ENCODE measurements at places on chromosomes 4 and X. TPM values are rescaled to one million over a fixed set of nuclear protein-coding genes. Genes with fewer than 3 reads are reported as not detected.
A peak's percentile ranks its signal among the peaks of the same experiment; 100 is the strongest.

- peak; percentile 61 for DNase-seq
Measured at GRCh38 chr4:77073106-77073809, 2.5 kb downstream of the CCNI start.

DNA sequence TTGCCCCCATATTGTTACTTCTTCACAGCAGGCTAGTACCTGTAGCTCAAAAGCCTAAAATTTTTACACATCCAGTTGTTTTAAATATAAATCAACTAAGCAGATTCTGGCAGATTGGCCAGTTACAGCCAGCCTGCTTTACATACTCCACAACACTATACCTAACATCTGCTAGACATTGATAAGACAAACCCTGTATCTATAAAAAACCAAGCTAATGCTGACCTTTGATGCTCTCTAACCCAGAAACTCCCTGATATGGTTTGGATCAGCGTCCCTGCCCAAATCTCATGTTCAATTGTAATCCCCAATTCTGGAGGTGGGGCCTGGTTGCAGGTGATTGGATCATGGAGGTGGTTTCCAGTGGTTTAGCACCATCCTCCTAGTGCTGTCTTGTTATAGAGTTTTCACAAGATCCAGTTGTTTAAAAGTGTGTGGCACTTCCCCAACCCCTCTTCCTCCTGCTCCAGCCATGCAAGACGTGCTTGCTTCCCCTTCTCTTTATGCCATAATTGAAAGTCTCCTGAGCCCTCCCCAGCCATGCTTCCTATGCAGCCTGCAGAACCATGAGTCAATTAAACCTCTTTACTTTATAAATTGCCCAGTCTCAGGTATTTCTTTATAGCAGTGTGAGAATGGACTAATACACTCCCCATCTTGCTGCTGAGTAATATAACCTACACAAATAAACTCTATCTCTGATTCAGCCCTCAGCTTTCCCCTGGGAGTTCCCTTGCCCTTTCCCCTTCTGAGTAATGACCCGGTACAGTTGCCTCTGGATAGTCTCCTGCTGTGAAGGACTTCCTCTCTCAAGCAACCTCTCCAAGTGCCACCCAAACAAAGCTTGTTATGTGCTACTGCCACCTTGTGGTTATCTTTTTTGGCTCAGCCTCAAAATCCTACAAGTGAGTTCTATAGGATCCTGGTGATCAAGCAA lies 39.6 kb downstream of the ZCCHC13 start:
- peak; percentile 91 for DNase-seq

DNA sequence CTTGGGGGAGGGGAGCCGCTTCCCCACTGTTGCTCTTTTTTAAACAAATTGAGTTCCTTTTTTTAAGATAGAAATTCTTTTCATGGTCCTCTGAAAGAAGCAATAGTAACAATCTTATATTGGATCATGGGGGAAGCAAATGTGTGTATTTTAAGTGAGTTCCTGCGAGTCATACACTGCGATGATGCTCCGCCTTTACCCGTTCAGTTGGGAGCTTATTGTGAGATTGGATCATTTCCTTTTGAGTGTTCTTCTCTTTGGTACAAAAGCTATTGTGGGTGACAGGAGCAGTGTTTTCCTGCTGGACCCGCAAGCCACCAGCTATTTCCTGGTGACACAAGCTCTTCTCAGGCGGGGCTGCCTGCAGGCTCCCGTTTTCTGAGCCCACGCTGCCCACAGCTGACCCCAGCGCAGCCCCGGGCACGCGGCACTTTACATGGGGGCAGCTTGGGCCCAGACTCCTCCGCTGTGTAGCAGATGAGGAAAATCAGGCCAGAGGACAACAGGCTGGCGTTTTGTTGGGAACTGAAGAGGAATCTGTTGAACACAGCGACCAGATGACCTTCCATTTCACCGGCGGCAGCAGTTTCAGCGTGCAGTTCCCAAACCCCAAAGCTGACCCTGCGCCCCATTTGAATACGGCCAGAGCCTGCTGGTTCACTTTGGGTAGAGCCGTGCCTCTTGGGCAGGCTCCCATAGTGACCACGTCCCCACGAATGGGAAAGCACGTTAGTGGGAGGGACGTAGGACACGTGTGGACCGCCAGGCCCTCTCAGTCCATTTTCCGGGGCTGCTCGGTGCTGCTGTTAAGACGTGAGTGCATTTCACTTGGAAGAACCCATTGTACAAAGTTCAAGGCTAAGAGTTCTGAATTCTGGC lies 12.2 kb downstream of the TADA2B start:
- DNase-seq: no peak

DNA sequence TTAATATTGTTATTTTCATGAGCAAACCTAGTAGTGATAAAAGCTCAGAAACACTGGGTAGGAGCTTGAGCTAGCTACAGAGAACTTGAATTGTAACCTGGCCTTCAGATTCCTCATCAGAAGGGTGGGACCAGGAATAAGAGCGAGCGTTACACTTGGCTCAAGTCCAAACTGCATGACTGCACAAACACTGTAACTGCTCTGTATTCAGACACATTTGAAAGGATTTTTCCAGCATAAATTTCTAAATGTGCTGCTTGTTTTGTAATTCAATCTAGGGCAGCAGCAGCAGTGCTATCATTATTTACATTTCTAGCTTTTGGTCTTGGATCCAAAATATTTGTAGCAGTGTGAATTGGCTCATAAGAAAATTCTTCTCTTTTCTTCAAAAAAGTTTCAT lies 133.0 kb upstream of the TMLHE start:
- DNase-seq: peak; percentile 7

DNA sequence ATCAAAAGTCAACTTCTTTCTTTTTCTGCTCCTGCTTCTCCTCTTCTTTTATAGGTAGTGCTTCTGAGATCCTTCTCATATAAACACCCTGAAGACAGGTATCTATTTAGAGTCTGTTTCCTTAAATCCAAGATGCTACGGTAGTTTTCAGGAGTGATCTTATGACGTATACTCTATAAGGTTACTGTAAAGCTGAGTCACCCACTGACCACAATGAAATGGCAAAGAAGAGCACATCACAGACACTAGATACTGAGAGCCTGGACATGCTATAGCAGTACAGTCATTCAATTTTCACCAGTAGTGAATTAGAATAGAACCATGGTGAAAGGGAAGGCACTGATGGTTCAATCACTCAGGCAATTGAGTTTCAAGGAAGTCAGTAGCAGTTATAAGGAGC lies 412.5 kb downstream of the ADAM29 start:
- peak; percentile 32 for DNase-seq

DNA sequence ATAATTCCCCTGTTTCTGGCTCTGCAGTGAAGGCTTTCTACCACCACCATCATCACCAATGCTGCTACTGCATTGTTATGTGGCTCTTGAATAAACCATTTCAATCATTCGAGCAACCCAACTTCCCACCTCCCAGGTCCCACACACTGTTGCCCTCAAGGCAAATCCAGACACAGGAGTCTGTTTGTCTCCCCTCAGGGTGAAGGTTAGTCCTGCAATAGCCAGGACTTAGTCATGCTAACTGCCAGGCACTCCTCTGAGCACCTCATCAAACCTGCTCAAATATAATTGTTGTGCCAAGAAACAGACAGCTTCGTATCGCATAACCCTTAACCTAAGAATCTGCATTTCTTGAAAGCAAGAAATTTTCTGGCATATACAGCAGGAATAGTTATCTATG lies 213.2 kb downstream of the KDR start:
- DNase-seq: no peak

- DNase-seq: no peak
Measured at GRCh38 chrX:16458208-16458607, 191.8 kb upstream of the S100G start.

- no peak for DNase-seq
Measured at GRCh38 chrX:39267176-39267575, 465.9 kb downstream of the MID1IP1 start.

GRCh38 chr4:111984169-111984819 lies 161.0 kb upstream of the FAM241A start:
- no peak for DNase-seq

DNA sequence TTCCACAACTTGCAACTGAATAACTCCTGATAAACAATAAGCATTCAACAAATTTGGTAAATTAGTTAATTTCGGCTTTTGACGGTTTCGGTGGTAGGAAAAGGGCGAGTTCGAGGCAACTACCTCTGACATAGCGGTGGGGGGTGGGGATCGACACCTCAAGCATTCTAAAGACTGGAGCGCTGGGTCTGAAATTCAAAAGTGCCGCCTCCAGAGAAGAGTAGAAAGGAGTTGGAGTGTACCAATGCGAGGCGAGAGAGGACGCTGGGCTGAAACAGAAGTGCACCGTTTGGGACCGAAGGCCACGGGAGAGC lies 725 bp downstream of the SMC1A start:
- no peak for DNase-seq

DNA sequence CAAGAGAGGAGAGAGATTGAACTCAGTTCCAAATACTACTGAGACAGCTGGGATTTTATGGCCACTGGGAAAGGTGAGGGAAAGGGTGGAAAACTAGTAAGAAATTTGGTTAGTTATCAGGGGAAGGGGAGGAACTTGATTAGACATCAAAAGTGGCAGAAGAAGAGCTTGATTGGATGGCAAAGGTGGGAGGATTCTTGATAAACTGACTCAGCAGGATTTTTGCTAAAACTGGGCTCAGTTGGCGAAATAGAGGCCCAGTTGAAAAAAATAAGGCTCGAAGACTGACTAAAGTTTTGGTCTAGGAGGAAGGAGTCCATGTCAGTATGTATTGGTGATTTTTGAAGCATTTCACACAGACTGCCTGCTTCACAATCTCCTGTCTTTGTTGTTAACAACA lies 10.0 kb downstream of the BEX3 start:
- no peak for DNase-seq

DNA sequence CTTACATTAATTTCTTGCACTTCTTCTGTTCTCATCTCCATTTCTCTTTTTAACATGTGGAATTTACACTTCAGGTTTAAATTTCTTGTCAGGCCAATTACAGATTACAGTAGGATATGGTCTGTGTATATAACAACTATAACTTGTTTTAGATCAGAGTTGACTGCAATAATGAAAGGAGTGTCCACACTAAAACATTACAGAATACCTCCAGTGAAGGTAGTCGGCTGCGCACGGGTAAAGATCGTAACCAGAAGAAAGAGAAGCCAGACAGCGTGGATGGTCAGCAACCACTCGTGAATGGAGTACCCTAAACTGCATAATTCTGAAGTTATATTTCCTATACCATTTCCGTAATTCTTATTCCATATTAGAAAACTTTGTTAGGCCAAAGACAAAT lies 32.6 kb upstream of the FMR1NB start:
- DNase-seq: no peak

- DNase-seq: no peak
Measured at GRCh38 chr4:172869621-172870268, 298.9 kb upstream of the GALNT7 start.

GRCh38 chr4:6020613-6021012 lies 2.4 kb upstream of the C4orf50 start:
- DNase-seq: no peak

DNA sequence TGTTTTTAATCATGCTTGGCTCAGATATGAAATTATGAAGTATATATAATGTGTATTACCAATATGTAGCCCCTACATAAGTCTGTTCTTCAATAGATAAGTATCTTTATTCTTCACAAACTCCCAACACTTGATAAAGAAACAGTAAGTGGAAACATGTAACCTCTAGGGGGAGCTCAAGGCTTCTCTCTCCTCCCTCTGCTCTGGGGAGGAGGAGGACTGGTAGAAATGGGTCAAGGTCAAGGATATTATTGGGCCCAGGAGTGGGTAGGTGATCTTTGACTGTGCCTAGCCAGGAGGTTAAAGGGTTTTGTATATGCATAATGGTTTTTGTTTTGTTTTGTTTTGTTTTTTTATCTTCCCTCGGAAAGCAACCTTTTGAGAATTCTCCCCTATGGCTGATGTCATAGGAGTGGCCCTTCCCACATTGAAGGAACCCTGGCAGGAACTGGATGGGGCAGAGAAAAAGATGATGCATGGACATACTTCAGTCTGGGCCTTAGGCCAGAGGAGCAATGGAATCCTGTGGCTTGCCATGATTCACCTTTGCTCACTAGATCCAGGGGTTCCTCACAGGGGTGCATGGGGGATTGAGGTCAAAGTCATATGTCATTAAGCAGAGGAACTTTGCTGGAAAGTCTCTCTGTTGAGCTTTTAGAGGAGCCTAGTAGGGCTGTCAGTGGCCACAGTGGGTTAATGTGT lies 460.3 kb downstream of the MID1IP1 start:
- DNase-seq: peak; percentile 75

GRCh38 chr4:124143632-124144031 lies 568.9 kb downstream of the ANKRD50 start:
- no peak for DNase-seq

DNA sequence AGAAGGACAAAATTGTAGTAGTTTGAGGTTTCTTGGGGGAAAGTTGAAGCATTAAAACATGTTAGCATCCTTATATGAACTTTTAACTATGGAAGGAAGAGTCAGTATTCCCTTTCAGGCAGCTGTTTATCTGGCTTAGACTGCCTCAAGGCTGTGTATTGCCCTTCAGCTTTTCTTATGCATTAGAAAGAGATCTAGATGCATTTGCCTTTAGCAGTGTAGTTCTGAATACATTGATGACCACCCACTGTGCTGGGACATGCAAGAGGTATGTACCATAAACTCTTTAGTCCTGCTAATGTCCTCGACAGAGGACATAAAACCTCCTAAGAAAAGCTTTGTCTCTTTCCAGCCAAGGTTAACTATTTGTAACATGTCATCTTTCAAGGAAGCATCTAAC lies 2.9 kb downstream of the FAM200B start:
- no peak for DNase-seq

WDFY3 gene
- total RNA-seq: 64.5 TPM

ASB9 gene
- total RNA-seq: not detected

SNX25 gene
- total RNA-seq: 29.0 TPM

TMSB15A gene
- total RNA-seq: 3.6 TPM

RHOXF2B gene
- not detected for total RNA-seq
